ENCODE measurements at places on chromosomes 11 and 22.

DNA sequence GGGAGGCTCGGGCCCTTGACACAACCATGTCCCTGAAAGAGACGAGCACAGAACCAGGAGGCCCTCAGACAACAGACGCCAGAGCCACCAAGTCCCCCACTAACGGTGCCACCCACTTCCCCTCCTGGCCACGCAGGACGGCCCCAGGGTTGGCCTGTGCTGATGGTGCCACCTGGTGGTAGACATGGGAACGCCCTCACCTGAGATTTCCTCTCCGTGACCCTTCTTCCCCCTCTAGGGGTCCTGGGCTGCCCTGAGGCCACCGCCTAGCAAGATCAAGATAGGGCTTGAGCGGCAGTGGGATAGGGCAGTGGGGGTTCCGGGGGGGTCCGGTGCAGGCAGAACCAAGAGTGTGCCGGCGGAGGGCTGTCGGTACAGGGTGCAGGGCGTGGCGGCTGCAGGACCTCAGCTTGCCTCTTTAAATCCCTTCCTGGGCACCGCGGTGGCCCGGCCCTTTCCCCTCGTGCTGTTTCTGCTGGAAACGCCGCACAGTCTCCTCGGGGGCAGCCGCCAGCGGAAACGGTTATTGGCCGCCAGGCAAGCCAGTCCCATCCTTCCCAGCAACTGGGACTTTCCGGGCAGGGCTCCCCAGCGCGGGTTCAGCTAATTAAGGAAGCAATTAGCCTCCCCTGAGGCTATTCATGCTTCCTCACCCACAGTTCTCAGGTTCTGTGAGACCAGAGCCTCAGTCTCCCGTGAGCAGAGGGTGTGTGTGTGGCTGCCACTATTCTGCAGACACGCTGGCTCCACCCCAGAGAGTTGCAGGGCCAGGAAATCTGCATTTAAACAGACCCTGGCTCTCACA lies 5.5 kb upstream of the NFAM1 start:
- DNase-seq, result no peak

- no peak for DNase-seq
Measured at GRCh38 chr11:95359756-95360155, 128.8 kb upstream of the SESN3 start.

- no peak for DNase-seq
Measured at GRCh38 chr11:122696662-122697061, 41.1 kb downstream of the UBASH3B start.

DNA sequence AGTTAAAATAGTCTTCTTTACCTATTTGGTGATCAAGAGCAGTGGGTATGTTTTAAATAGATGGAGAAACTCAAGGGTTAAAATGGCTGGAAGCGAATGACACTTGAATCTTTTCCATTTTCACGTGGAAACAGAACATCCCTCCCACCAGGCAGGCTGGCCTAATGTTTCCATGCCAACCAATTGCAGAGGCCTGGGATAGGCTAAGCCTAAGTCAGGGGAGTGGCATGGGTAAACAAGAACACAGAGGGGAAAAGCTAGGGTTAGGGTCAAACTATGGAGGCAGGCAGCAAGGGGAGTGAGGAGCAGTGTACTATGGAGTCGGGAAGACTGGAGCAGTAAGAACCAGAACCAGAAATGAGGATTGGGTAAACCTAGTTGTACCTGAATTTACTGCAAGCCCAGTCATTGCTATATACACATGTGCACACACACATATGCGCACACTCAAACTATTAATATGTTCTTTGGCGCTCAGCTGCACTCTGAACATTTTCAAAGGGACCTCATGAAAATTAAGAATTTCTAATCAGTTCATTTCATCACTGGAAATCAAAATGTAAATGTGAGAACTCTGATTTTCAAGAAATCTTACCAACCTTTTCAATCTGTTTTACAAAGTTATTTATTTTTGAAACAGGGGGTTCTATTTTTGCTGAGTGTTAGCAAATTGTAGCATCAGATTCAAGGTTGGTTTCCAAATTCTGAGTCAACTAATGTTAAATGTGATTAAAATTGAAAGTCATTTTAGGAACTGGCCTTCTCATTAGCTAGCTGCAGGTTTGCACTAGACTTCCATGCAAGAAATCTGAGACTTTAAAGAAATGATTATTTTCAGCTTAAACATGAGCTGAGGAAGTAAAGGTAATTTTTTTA lies 327.0 kb upstream of the CCDC90B start:
- no peak for DNase-seq

DNA sequence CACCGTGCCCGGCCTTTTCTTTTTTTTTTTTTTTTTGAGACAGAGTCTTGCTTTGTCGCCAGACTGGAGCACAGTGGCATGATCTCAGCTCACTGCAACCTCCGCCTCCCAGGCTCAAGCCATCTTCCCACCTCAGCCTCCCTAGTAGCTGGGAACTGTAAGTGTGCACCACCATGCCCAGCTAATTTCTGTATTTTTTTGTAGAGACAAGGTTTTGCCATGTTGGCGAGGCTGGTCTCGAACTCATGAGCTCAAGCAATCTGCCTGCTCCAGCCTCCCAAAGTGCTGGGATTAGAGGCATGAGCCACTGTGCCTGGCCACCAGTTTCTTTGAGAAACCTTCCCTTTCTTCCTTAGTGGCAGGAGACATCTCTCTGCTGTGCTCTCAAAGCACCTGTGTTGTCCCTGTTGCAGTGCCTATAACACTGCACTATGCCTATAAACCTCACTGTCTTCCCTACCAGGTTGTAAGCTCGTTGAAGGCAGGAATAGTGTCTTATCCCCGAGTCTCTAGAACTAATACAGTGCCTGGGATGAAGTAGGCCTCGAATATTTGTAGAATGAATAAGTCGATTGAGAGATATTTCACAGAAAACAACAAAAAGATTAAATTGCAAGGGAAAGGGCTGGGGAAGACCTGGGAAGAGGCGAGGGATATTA lies 13.7 kb downstream of the TAGLN start:
- DNase-seq, result no peak

- no peak for DNase-seq
Measured at GRCh38 chr11:350723-351255, 18.5 kb upstream of the B4GALNT4 start.

DNA sequence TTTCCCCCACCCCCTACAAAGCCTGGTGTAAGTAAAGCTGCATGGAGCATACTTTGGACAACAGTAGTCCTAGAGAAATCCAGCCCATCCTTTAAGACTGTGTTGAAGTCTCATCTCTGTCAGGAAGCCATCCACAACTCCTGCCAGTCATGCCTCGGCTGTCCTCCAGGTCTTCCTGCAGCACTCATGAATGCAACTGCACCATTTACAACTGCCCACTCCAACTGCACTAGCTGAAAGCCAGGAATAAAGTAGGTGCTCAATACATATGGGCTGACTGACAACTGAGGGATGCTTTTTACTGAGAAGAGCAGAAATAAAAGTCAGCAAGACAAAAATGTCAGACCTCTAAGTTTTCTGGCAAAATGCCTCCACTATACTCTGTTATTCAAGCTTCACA lies 27.4 kb downstream of the IL18BP start:
- no peak for DNase-seq

GRCh38 chr11:60334005-60334620 lies 7.1 kb downstream of the MS4A6E start:
- peak; percentile 26 for DNase-seq

DNA sequence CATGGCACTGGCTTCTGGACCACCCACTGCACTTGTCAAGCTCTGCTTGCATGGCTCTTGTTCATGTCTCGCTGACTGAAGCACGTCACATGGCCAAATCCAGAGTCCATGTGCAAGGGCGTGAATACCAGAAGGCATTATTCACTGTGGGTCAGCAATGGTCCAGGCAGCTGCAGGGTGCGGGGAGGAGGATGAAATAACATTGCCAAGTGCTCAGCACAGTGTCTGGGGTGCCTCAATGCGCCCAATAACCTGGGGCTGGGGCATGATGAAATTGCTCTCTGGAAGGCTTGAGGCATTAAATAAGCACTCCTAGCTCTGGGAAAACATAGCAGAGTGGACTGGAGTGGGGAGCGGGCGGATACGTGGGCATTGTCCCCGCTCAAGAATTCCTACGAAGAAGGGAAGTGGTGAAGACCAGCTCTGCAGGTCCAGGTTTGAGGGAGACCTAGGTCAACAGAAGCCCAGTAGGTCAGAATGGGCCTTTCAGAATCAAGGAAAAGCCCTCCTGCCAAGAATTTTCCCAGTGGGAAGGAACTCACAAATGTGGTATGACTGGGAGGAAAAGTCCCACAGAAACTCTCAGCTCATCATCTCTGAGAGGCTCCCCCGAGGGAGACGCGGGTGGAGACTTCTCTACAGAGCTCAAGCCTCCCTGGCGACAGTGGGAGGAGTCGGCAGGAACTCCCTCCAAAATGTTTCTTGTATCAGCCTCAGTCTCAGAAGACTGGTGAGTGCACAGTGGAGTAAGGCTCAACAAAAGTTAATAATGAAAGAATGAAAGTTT lies 15.3 kb upstream of the ACCSL start:
- DNase-seq, result no peak

- no peak for DNase-seq
Measured at GRCh38 chr22:44286646-44287045, 26.1 kb downstream of the SHISAL1 start.

GRCh38 chr11:105156231-105156630 lies 16.7 kb upstream of the CARD18 start:
- no peak for DNase-seq

DNA sequence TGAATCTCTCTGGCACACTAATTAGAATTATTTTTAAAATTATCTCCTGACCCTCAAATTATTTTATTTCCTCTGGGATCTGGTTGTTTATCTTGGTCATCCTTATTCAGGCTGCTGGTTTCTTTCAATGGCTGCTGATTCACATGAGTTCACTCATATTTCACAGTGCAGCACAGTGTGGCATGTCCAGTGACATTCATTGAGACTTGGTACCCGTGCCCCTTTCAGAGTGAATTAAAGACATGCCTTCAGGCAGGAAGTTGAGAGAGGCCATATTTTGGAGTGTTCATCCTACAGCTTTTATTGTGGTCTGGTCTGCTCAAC lies 13.5 kb downstream of the DCPS start:
- DNase-seq, result no peak

- DNase-seq, result no peak
Measured at GRCh38 chr11:117020869-117021564, 77.2 kb downstream of the SIK3 start.

DNA sequence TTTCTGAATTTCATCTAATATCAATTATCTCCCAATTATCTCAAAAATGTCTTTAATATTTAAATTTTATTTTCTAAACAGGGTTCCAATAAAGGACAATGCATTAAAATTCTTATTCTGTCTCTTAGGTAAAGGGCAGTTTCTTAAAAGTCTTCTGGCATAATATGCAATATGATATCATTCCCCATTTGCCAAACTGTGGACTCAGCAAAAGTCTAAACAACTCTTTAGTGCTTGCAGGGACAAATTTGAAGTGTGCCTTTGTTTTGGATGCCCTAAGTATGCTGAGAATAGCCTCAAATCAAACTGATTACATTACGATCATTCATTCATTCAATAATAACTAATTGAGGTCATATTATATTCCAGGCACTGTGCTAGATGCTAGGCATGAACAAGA lies 281.0 kb upstream of the KIRREL3 start:
- DNase-seq, result no peak

DNA sequence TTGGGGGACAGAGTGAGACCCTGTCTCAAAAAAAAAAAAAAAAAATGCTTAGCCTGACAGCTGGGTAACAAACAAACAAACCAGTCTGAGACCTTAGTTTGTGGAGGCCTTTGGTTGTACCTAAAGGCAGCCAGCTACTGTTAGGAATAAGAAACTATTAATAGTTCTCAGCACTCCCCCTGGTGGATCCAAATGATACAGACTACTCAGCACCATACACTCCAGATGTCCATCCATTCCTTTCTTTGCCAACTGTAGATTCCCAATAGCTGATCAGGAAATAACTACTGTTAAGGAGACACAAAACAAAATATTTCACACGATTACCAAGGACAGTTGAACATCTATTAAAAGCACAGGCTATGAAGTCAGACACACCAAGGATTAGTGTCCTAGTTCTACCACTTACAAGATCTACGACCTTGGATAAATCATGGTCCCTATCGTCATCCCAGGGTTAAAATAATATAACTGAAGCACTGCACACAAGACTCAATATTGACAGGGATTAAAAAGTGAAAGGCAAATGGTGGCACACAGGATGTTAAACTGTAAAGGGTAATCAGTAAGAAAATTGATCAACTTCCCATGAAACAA lies 17.2 kb downstream of the CLDN25 start:
- no peak for DNase-seq

DNA sequence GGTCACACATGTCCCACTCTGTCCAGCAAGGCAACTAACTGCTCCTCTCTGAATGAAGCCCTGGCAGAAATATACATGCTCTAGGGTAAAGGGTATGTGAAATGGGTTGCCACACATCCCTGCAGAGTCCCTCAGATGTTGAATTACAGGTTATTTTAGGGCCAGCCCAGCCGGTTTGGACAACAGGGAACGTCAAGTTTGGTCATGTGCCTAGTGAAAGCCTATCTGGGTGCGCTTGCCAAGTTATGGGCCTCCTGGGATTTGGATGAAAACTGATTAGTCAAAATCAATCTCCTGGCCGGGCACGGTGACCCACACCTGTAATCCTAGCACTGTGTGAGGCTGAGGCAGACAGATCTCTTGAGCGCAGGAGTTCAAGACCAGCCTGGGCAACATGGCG lies 10.4 kb downstream of the AP1B1 start:
- no peak for DNase-seq

DNA sequence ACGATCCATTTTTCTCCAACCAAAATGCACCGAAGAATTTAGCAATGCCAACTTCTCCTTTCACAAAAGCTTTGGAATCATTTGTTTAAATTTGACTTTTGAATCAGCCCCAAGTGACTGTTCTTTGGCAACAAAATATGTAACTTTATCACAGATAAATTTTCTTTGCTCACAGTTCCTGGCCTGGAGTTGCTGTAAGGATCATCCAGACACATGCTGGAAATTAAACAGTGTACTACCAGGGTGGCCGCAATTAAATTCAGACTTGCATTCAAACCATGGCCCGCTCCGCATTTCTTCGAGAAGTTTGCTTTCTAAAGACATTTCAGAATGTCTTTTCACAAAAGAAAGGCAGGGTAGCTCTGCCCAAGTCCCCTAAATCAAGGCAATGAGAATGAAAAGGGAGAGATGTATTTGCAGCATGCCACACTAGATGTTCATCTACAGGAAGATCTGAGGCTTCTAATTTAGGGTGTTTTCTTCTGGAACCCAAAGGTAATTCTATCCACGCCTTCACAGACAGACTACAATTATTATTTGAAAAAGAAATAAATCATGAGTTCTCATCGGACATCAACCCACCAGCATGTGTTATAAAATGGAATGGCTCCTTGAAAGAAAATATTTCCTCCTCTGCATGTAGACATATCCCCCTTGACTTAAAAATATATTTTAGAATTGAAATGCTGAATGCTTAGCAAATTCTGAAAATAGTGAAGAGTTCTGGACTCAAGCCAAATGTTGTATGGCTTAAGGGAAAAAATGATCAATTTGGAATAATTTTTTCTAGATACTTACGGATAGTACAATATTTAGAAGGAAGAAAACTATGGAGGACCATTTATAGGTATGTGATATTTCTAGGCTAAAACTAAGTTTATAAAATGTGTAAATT lies 189.7 kb upstream of the BLID start:
- no peak for DNase-seq

DNA sequence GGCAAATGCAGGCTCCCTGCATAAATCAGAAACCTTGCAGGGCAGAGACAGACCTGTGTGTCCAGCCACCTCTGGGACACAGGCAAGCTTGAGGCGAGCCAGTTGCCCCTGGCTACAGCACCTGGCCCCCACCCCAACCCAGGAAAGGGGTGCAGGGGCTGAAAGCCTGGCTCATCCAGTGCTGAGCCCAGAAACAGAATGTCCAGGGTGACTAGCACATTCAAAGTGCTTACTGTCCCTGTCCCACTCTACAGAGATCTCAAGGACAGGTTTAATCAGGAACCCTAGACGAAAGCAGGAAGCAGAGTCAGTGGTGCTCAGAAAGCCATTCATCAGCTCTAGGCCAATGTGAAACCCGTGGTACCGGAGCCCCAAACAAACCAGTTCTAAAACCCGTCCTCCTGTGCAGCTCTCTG lies 31.9 kb downstream of the PLEKHA7 start:
- no peak for DNase-seq

Data from SK-N-MC (cell line).